ENCODE measurements at places on chromosomes 5 and 9.

DNA sequence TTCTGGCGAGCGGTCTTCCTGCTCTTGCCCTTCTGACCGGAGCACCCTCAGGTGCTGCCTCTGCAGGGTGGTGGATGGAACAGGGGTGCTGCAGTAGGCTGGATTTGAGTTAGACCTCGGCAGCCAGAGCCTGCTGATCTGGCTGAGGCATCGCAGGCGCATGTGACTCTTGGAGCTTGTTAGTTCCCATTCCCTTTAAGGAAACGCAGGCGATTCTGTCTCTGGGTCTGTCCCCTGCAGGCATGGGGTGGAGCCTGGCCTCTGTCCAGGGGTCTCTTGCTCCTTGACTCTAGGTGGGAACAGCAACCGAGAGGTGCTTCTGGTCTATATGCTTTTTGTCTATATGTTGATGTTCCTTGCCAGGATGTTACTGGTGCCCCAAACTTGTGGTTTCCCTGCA is 3.1 kb downstream of the WNK2 start:
- no peak overlapping the region for H3K27ac ChIP-seq
- H3K4me1 ChIP-seq, result no peaks in the 10 kb centered on the region
- no peaks in the 10 kb centered on the region for H3K36me3 ChIP-seq
- H3K4me3 ChIP-seq, result no peak overlapping the region
- H3K27me3 ChIP-seq, result peaks cover 27% of the 10 kb centered on the region
- no peak for DNase-seq

GRCh38 chr5:135740475-135740874 is 94.0 kb upstream of the SLC25A48 start:
- H3K36me3 ChIP-seq, result no peaks in the 10 kb centered on the region
- peaks cover 20% of the 10 kb centered on the region for H3K27me3 ChIP-seq

- no peak overlapping the region for H3K27ac ChIP-seq
- DNase-seq, result no peak
- no peaks in the 10 kb centered on the region for H3K4me1 ChIP-seq
- H3K27me3 ChIP-seq, result no peaks in the 10 kb centered on the region
- H3K4me3 ChIP-seq, result no peak overlapping the region
- H3K36me3 ChIP-seq, result no peaks in the 10 kb centered on the region
Measured at GRCh38 chr5:84885485-84886258, 501.0 kb upstream of the EDIL3 start.

- H3K4me1 ChIP-seq, result no peaks in the 10 kb centered on the region
- H3K27me3 ChIP-seq, result no peaks in the 10 kb centered on the region
- H3K27ac ChIP-seq, result no peak overlapping the region
Measured at GRCh38 chr5:32664523-32664922, 46.6 kb upstream of the NPR3 start.

GRCh38 chr9:92655896-92656536 is 13.9 kb downstream of the IPPK start:
- peak; percentile 32 for DNase-seq
- H3K4me3 ChIP-seq, result no peak overlapping the region

DNA sequence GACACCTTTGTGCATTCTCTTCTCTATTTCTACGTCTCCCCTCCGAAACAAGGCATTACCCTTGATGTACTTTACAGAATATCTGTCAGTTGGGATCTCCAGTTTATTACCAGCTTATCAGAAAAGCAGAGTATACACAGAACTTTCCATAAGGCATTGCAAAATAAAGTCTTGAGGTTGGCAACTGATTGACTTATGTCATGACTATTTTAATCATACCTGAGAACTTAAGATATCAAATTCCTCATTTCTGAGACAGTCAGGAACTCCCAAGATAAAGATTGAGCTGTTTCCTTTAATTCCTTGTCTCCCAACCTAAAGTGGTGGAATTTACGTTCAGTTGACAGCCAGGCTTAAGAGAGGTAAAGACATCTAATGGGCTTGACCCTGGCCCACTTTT is 110.9 kb downstream of the MEF2C start:
- no peak for DNase-seq
- no peaks in the 10 kb centered on the region for H3K4me1 ChIP-seq
- H3K27me3 ChIP-seq, result no peaks in the 10 kb centered on the region
- H3K4me3 ChIP-seq, result no peak overlapping the region
- no peaks in the 10 kb centered on the region for H3K36me3 ChIP-seq
- H3K27ac ChIP-seq, result no peak overlapping the region

GRCh38 chr9:70403166-70403565 is 11.3 kb downstream of the KLF9 start:
- no peak overlapping the region for H3K4me3 ChIP-seq
- no peak overlapping the region for H3K27ac ChIP-seq
- no peaks in the 10 kb centered on the region for H3K36me3 ChIP-seq
- H3K4me1 ChIP-seq, result peaks cover 44% of the 10 kb centered on the region

- H3K4me3 ChIP-seq, result no peak overlapping the region
- H3K36me3 ChIP-seq, result no peaks in the 10 kb centered on the region
- H3K27me3 ChIP-seq, result peaks cover 18% of the 10 kb centered on the region
- H3K27ac ChIP-seq, result no peak overlapping the region
Measured at GRCh38 chr5:56270058-56270457, 36.9 kb upstream of the ANKRD55 start.

DNA sequence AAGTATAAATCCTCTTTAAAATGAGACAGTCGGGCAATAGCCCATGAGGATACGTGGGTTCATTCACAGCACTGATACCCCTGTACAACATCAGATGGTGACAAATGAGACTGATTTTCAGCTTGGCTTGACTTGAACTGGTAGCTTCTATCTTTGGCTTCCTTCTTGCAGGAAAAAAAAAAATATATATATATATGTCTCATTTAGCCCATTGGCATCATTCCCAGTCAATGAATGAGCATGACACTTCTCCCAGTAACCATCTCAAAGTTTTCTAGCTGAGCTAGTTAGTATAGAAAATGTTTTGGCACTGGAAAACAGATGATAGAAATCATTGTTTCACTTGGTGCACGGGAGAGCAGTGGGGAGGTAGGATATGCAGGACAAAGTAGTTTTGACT is 222.5 kb upstream of the TAS2R1 start:
- DNase-seq, result no peak
- H3K4me1 ChIP-seq, result no peaks in the 10 kb centered on the region
- H3K36me3 ChIP-seq, result no peaks in the 10 kb centered on the region
- H3K27ac ChIP-seq, result no peak overlapping the region
- no peaks in the 10 kb centered on the region for H3K27me3 ChIP-seq
- no peak overlapping the region for H3K4me3 ChIP-seq

DNA sequence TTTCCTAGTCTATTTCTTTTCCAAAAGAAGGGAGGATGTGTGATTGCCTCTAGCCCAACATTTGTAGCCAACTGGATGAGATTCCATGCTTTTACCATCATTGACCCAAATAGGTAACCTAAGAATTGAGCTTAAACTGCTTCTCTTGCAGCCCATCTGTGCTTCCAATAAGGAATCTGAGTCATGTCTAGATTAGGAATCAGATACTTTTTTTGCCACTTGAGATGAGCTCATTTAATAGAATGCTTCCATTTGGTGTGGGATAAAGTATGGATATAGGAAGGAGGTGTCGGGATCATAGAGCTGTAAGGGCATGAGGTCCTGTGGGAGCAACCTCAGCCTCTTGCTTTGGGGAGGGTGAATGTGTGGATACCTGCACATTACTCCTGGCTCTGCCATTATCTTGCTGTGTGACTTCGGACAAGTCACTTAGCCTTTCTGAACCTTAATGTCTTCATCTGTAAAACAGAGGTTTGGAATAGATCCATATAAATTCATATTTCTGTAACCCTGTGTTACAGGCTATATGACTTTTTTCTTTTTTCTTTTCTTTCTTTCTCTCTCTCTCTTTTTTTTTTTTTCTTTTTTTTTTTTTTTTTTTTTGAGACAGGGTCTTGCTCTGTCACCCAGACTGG is 56.2 kb downstream of the MAP1B start:
- no peaks in the 10 kb centered on the region for H3K36me3 ChIP-seq
- no peak overlapping the region for H3K4me3 ChIP-seq
- H3K27me3 ChIP-seq, result peaks cover 48% of the 10 kb centered on the region

DNA sequence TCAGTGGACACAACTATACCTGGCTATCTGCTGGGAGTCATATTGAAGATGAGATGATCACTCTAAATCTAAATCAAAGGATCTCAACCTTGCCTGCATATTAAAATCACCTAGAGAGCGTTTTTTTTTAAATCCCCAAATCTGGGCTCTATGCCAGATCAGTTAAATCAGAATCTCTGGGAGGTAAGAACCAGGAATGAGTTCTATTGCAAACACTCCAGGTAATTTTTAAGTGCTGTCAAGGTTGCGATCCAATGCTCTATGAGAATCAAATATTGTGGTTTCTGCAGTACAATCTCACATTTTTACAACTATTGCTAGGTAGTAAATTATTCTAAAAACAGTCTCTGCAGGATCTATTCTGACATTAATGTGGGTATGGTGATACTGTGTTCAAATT is 202.3 kb upstream of the OR13F1 start:
- H3K4me1 ChIP-seq, result no peaks in the 10 kb centered on the region
- H3K4me3 ChIP-seq, result no peak overlapping the region
- no peak overlapping the region for H3K27ac ChIP-seq
- no peaks in the 10 kb centered on the region for H3K27me3 ChIP-seq

Data from natural killer cell treated with Interleukin-12 subunit alpha and Interleukin-12 subunit beta and Interleukin-15 and Interleukin-18, amount 100 ng/mL, for 72 hours (primary cell).